ENCODE measurements at places on chromosomes 12 and 14. TPM values are rescaled to one million over a fixed set of nuclear protein-coding genes. Genes with fewer than 3 reads are reported as not detected.
A peak's percentile ranks its signal among the peaks of the same experiment; 100 is the strongest.

DNA sequence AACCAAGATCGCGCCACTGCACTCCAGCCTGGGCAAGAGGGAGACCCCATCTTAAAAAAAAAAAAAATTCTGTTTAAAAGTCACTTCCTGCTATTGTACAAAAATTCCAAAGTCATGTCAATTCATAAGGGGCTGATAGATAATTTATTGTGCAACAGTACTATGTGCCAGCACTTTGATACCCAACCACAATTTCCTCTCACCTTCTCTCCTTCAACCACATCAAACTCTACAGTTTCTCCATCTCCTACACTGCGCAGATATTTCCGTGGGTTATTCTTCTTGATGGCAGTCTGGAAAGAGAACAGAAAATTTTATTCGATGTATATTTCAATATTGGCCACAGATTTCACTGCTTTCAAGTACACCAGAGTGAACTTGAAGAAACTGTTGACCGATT lies 7.6 kb downstream of the YBX3 start:
- H3K27ac ChIP-seq, result no peak overlapping the region
- DNase-seq, result no peak
- H3K36me3 ChIP-seq, result peaks cover 36% of the 10 kb centered on the region
- H3K27me3 ChIP-seq, result no peaks in the 10 kb centered on the region

DNA sequence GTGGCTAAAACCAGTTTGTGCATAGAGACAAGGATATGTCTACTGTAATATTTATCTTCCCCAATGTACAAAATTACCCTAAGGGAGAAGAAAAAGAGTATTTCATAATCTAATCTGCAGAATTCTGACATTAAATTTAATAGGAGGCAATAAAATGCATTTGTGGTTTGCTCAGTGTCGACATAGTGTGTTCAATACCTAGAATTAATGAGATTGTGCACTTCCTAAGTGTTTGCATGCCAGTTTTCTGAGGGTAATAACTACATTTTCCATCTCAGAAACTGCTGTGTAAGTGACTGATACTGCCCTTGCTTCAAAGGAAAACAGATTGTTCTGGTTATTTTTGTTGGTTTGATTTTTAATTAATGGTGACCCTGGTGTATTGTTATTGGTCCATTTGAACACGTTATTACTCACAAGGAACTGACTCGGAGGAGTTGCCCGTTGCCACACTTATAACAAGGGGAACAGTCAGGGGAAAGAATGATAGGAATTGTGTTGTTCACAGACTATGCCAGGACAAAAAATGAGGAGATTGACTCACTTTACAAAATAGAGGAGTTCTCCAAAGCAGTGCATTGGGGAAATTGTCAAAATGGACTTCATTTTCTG lies 960.3 kb upstream of the TMEM132C start:
- no peaks in the 10 kb centered on the region for H3K36me3 ChIP-seq
- H3K4me3 ChIP-seq, result no peak overlapping the region
- no peaks in the 10 kb centered on the region for H3K4me1 ChIP-seq
- no peak for DNase-seq
- no peaks in the 10 kb centered on the region for H3K27me3 ChIP-seq

DNA sequence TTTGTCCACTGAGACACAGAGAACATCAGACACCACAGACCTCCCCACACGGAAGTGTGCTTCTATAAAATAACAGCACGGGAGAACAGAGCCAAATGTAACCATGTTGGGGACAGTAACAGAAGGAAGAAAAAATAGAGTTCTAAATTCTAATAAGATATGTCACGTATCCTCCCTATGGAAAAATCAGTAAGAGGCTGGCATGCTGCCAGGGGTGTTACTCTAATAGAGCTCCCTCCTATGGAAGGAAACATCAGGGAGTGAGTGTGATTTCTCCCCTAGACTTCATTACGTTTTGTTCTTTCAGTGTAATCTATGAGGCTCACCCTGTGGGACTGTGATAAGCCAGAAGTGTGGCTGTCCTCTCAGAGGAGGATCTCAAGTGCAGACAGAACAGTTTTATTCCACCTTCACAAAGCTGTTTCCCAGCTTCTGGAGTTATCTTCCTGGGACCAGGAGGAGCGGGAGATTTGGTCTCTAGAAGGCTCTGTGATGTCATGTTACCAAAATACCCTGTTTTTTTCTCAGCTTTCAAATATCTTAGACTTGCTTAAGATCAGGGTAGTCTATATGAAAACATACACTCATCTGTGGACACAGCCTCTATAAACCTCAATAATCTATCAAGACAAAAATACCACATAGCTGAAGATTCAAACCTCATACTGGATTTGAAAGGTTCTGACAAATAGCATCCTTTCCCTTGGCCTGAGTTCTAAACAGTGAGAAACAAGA lies 69.3 kb downstream of the ZFC3H1 start:
- H3K4me1 ChIP-seq, result no peaks in the 10 kb centered on the region
- DNase-seq, result peak; percentile 20
- H3K36me3 ChIP-seq, result no peaks in the 10 kb centered on the region
- H3K27me3 ChIP-seq, result no peaks in the 10 kb centered on the region
- H3K27ac ChIP-seq, result no peak overlapping the region
- H3K4me3 ChIP-seq, result peak overlapping the region; percentile 34

DNA sequence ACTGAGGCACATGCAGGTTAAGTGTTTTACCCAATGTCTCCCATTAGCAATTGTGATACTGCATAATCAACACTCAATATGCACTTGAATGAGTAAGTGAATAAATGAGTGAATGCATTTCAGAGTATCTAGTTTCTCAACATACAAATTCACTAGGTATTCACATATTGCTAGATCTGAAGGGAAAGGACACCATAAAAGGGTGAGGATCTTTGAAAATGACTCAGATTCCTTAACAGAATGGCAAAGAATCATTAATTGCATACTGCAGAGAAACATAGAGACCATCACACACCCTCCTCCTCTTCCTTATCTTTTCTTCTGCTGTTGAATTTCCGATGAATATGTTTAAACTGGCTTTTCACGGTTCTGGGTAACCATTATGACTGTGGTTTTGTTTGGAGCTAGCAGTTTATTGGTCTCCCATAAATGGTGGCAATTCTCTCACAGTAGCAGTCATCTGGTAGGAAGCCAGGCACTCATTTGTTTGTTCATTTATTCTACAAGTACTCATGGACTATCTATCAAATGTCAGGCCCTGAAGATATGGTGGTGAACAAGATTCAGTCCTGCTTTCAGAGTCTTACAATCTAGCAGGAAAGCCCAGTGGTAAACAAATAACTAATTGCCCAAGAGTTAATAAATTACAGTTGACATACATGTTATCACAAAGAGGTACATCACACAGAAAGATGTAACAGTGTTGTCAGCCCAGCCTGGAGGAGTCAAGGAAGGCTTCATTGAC lies 70.2 kb downstream of the LLPH start:
- no peak for DNase-seq
- no peak overlapping the region for H3K27ac ChIP-seq
- no peaks in the 10 kb centered on the region for H3K27me3 ChIP-seq

- H3K27me3 ChIP-seq, result no peaks in the 10 kb centered on the region
- no peaks in the 10 kb centered on the region for H3K36me3 ChIP-seq
- H3K4me3 ChIP-seq, result no peak overlapping the region
- DNase-seq, result no peak
- no peak overlapping the region for H3K27ac ChIP-seq
Measured at GRCh38 chr14:33584697-33585096, 366.2 kb downstream of the EGLN3 start.

ADCY4 gene
- total RNA-seq, result not detected

- H3K27me3 ChIP-seq, result no peaks in the 10 kb centered on the region
- H3K27ac ChIP-seq, result no peak overlapping the region
- no peak for DNase-seq
- H3K4me3 ChIP-seq, result no peak overlapping the region
- no peaks in the 10 kb centered on the region for H3K4me1 ChIP-seq
Measured at GRCh38 chr12:132812631-132813305, 15.9 kb downstream of the GOLGA3 start.

MIS18BP1 gene
- total RNA-seq, result 39.1 TPM

- no peaks in the 10 kb centered on the region for H3K4me1 ChIP-seq
- DNase-seq, result no peak
- no peaks in the 10 kb centered on the region for H3K36me3 ChIP-seq
- no peak overlapping the region for H3K27ac ChIP-seq
- no peaks in the 10 kb centered on the region for H3K27me3 ChIP-seq
Measured at GRCh38 chr14:51972566-51972965, 16.8 kb upstream of the RTRAF start.

GRCh38 chr14:29462772-29463171 lies 464.9 kb downstream of the PRKD1 start:
- H3K27ac ChIP-seq, result no peak overlapping the region
- no peak for DNase-seq
- H3K27me3 ChIP-seq, result peaks cover 22% of the 10 kb centered on the region
- no peaks in the 10 kb centered on the region for H3K4me1 ChIP-seq
- H3K4me3 ChIP-seq, result no peak overlapping the region
- no peaks in the 10 kb centered on the region for H3K36me3 ChIP-seq

DNA sequence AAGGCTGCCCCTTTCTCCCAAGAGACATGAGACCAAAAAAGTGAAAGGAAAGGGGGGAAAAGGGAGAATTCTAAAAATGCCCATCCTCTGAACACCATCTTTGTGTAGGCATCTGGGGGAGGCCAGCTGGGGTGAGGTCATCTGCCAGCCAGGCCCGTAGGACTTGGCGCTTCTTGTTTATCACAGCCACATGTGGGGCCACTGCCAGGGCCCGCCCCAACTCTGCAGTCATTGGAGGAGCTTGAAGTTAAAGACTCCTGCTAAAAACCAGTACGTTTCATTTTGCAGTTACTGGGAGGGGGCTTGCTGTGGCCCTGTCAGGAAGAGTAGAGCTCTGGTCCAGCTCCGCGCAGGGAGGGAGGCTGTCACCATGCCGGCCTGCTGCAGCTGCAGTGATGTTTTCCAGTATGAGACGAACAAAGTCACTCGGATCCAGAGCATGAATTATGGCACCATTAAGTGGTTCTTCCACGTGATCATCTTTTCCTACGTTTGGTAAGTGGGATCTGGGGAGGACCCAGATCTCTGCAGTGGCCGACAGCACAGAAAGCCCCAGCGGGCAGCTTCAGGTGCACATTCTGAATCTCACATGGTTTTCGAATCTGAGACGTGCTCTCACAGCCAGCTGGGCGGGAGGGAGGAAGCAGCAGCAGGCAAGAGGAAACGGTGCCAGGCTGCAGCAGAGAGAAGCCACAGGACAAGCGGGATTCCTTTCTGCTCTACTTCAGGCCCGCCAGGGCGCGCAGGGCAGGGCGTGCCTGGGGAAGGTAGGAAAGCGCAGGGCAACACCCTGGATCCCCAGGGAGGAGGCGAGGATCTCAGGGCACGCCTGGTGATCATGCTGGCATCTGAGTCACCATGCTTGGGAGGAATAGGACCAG lies at the start of gene P2RX7:
Gene P2RX7 (plus strand): TSS at position 276 of the 881 bp plus-strand sequence. CDS start 95 bp downstream, at position 371.
- H3K4me3 ChIP-seq, result peak within 1 kb of the TSS; percentile 44
- no peaks in the 10 kb centered on the region for H3K27me3 ChIP-seq
- H3K27ac ChIP-seq, result peak within 1 kb of the TSS; percentile 19
- peak; percentile 67 for DNase-seq
- no peaks in the 10 kb centered on the region for H3K36me3 ChIP-seq

TPH2 gene
- not detected for total RNA-seq

DNA sequence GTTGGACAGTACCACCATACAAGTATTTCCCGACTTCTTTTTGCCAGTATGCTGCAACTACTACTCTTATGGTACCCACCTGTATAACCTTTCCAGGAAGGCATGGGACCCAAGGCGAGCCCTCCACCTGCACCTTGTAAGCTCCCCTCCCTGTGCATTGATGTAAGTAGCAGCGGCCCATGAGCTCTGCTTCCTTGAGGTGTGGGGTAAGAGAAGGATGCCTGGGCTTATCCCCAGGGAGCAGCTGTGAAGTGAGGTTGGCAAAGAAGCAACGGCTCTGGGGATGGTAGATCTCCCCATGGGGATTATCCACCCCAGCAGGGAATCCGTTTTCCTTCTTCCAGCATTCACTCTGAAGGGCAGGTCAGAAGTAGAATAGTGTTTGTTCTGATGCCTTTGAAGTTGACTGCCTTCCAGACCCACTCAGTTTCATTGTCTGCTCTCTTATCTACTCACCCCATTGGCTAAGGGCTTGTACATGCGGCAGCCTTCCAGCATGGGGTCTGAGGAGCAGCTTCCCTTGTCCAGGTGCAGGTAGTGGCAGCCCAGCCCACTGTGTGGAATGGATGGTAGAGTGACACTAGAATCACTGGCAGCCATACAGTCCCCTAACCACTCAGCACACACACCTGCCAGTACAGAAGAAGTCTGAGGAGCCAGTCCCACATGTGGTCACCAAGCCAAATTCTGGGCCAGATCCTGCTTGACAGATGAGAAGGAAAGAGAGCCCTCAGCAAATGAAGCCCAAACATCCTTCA lies 3.4 kb downstream of the CIROP start:
- H3K27me3 ChIP-seq, result peaks cover 9% of the 10 kb centered on the region
- peaks cover 15% of the 10 kb centered on the region for H3K36me3 ChIP-seq
- peaks cover 2% of the 10 kb centered on the region for H3K4me1 ChIP-seq
- DNase-seq, result no peak

RFLNA gene
- total RNA-seq, result 56.4 TPM

- H3K27ac ChIP-seq, result no peak overlapping the region
- H3K4me1 ChIP-seq, result no peaks in the 10 kb centered on the region
- no peaks in the 10 kb centered on the region for H3K36me3 ChIP-seq
- no peaks in the 10 kb centered on the region for H3K27me3 ChIP-seq
Measured at GRCh38 chr12:510071-510825, 50.5 kb downstream of the B4GALNT3 start.

DNA sequence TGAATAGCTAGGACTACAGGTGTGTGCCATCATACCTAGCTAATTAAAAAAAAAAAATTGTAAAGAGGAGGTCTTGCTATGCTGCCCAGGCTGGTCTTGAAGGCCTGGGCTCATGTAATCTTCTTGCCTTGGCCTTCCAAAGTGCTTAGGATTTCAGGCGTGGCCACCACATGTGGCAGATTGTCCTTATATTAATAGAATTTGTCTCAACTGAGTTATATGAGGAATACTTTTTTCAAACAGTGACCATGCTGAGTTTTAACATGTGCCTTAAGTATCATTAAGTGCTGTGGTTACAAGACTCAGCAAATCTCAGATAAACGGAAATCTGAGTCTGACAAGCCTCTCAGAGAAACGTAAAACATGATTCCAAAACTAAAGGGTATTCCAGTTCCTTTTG lies 83.2 kb upstream of the FERMT2 start:
- peaks cover 11% of the 10 kb centered on the region for H3K4me1 ChIP-seq
- no peak overlapping the region for H3K27ac ChIP-seq
- DNase-seq, result no peak
- no peaks in the 10 kb centered on the region for H3K27me3 ChIP-seq

KDM5A gene
- total RNA-seq, result 55.9 TPM

- no peaks in the 10 kb centered on the region for H3K4me1 ChIP-seq
- no peak overlapping the region for H3K27ac ChIP-seq
- no peak overlapping the region for H3K4me3 ChIP-seq
- H3K27me3 ChIP-seq, result no peaks in the 10 kb centered on the region
Measured at GRCh38 chr12:28814246-28814645, 334.8 kb upstream of the FAR2 start.

VRTN gene
- total RNA-seq, result not detected

DNA sequence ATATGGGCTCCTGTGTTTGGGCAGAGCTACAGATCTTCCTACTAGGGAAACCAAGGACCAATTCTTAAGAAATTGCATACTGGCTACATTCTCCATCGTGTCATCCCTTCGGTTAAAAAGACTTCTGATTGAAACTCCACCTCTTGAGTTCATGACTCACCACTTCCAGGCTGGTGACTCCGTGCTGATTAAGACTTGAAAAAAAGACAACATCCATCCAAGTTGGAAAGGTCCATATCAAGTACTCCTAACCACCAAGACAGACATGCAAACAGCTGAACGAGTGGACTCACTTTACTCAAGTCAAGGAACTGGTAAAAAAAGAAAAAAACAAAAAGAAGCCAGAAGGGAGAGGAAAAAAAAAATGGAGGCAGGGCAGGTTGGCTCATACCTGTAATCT lies 63.4 kb downstream of the APOBEC1 start:
- no peaks in the 10 kb centered on the region for H3K36me3 ChIP-seq
- H3K4me1 ChIP-seq, result no peaks in the 10 kb centered on the region
- no peak for DNase-seq

Measured in SJCRH30 (cell line).